Left cardiac atrium (tissue), 4 donors: ENCODE measurements at places on chromosomes 5 and 9. TPM values are rescaled to one million over a fixed set of nuclear protein-coding genes. Genes with fewer than 3 reads are reported as not detected.

Gene CTNND2
- total RNA-seq, result 4.8 TPM

Gene GPRIN1
- total RNA-seq, result 0.97 TPM

DNA sequence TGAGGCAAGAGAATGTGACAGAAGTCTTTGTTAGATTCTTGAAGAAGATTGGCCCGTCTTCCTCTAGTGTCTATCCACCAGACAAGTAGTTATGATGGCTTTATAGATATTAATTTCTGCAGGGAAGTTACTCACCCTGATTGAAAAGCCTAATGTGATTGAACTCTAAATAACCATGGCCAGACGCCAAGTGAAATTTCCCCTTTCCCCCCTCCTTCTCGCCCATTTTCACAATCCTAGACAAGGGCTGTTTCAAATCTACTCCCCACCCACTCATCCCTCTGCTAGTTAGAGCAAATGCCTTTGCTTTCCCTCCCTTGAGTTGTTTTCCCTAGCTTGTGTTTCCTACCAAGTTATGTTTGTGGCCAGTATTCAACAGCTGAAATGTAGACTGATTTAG lies 182.5 kb downstream of the TMEM167A start:
- no peak for DNase-seq

DNA sequence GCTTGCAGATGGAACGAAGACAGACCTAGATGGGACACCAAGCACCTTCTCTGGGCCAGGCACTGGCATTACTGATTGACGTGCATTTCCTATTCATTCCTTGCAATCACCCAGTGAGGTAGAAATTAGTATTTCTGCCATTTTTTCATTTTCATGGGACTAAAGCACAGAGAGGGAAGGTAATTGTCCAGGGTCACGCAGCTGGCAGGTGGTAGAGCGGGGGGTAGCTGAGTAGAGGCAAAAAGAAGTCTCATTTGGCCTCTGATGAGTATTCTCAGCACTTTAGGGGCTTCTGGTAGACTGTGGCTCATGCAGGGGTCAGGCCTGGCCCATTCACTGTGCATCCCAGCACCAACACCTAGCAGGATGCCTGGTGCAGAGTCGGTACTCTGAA lies 19.5 kb upstream of the DUSP1 start:
- DNase-seq, result no peak

GRCh38 chr5:29143266-29143665 lies 2050.2 kb upstream of the CDH6 start:
- DNase-seq, result no peak

GRCh38 chr5:6786786-6787495 lies 73.7 kb downstream of the TENT4A start:
- DNase-seq, result no peak

Gene ARHGEF37
- 17.3 TPM for total RNA-seq
